ENCODE measurements at places on chromosomes 12 and 14. TPM values are rescaled to one million over a fixed set of nuclear protein-coding genes. Genes with fewer than 3 reads are reported as not detected.

DNA sequence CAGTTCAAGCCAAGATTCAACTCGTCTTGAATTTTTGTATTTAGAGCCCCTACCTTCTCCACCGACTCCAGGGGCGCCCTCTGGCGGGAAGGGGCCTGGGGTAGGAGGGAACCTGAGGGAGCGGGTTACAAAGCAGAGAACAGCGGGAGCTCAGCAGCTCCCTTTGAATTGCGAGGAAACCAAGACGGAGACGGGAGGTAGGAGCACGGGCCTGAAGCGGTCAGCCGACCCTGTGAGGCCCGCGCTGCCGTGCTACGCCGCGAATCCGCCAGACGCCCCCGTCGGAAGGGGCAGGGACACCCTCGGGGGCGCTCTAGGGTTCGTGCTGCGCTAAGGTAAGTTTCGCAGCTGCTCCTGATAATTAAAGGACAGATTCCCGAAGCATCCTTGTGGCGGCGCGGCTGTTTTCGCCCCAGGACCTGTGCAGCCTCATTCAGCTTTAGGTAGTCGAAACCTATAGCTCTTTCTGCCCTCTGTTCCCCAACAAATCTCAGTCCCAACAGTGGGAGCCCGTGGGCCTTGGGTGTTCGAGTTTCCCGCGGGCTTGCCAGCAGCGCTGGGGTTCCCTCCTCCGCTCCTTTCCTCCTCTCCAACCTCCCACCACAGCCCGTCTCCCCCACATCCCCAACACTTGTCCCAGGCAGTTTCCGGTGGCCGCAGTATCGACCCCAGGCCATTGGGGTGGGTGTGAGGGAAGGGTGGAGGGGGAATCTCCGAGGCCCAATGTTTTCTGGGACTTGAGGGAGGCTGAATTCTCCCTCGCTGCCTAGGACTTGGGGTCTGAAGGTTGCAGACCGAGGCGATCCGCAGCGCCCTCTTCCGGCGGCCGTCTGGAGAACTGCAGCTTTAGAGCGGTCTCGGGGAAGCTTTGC lies 5.1 kb upstream of the NKX2-1 start:
- DNase-seq: peak; percentile 57

SMCO3 gene
- polyA plus RNA-seq: 2.3 TPM

DBX2 gene
- 0.10 TPM for polyA plus RNA-seq

ARID4A gene
- polyA plus RNA-seq: 26.3 TPM

- DNase-seq: no peak
Measured at GRCh38 chr14:71181215-71182003, 274.1 kb downstream of the PCNX1 start.

NOXRED1 gene
- polyA plus RNA-seq: 2.0 TPM

ACOT4 gene
- polyA plus RNA-seq: 4.2 TPM

CCDC197 gene
- not detected for polyA plus RNA-seq

GRCh38 chr12:5163661-5164060 lies 120.0 kb downstream of the KCNA5 start:
- DNase-seq: no peak

CLEC4C gene
- not detected for polyA plus RNA-seq

GRCh38 chr12:5464096-5464495 lies 32.2 kb downstream of the NTF3 start:
- no peak for DNase-seq

DNA sequence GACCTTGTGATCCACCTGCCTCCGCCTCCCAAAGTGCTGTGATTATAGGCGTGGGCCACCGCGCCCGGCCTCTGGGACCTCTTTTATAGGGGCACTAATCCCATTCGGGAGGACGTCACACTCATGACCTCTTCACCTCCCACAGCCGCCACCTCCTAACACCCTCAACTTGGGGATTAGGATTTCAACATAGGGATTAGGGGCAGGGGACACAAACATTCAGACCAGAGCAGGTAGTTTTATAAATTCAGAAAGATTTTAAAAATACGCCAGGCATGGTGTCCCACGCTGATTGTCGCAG lies 49.4 kb downstream of the TPCN1 start:
- no peak for DNase-seq

DNA sequence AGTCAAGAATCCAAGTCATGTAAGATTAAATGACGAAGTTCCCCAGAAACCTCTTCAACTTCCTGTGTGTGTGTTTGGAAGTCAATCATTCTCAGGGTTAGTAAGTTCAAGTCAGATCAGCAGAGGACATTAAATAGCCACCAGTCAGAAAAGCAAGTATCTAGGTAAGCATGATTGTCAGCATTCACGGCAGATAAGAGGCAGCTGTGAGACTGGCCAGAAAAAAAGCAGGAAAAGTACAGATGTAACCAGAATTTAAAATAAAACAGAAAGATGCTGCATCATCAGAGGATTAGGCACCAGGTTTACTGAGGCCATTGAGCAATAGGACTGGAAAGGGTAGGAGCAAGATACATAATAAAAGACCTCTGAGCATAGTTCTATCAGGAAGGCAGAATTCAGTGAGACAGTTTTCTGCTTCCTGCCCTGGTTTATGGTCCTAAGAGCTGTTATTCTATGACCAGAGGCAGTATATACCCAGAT lies 606.9 kb downstream of the FSCB start:
- no peak for DNase-seq

TAC3 gene
- polyA plus RNA-seq: 2.2 TPM

DNA sequence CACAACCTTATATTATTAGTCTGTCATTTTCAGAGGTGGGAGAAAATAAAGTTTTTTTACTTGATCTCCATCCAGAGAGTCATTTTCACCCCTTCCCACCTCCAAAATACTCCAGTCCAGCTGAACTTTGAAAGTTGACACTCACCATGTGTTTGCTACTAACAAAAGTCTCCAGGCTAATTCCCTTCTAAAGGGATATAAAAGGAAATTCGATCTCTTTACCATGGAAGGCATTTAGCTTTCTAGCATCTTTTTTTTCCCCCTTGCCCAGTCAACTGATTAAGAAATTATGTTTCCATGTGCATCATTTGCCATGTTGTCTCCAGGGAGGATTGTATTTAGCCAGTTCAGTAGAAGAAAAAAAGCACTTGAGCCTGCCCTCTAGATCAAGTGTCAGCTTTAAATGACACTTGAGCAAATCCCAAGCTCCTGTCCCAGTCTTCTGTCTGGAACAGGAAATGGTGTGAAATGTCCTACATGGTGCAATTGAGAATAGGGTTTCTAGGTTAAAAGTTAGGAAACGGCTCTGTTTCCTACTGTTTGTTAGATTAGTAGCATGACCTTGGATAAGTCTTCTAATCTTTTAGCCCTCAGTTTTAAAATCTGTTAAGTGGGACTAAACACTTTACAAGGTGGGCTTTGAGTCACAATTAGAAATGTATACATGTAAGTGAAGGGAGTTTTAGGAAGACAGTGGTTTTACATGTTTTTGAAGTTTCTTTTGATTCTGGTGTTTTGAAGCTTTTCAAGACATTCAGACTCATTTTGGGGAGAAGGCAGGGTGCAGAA lies 67.2 kb downstream of the GNS start:
- peak; percentile 65 for DNase-seq

- no peak for DNase-seq
Measured at GRCh38 chr12:112904571-112904970, 2.2 kb upstream of the OAS1 start.

GRCh38 chr12:117968826-117969659 lies at the start of gene KSR2:
KSR2 (minus strand) TSS chr12:117968990; CDS start chr12:117968255, 735 bp downstream.
- peak; percentile 82 for DNase-seq

DNA sequence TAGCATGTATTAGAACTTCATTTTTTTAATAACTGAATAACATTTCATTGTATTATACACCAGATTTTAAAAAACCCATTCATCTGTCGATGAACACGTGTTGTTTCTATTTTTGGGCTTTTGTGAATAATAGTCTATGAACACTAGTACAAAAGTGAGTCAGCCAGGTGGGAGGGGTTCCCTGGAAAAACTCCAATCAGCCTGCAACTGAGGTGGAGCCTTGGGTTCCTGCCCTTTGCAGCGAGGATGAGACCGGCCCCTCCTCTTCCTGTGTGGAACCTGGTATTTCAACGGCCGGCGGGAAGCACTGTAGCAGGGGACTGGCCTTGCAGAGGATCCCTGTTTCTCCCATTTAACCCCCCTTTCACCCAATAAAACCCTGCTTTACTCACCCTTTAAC lies 56.1 kb downstream of the LMNTD1 start:
- no peak for DNase-seq

DNA sequence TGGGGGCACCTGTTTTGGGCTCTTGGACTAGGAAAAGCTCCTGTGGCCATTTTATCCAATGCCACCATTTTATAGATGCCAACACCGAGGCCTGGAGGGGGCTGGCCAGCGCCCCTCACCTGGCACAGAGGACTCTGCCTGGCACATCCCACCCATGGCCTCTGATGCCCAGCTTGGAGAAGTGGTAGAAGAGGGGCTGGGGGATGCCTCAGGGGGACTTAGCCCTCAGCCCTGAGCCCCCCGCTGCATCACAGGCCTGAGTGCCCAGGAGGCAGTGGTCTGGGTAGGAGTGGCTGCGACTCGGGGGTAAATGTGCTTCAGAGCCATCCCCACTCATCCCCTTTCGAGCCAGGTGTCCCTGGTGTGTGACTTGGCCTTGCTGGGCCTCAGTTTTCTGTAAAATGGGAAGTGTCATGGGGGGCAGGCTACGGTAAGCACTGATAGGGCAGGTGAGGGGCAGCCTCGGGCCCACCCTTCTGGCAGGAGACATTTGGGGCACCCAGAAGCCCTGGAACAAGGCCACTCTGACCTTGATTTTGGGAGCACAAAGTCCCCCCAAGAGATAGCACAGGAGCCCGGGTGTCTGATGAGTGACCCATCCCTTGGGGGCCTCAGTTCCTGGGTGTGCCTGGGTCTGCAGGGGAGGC lies 22.5 kb downstream of the SH2B3 start:
- DNase-seq: no peak

DNA sequence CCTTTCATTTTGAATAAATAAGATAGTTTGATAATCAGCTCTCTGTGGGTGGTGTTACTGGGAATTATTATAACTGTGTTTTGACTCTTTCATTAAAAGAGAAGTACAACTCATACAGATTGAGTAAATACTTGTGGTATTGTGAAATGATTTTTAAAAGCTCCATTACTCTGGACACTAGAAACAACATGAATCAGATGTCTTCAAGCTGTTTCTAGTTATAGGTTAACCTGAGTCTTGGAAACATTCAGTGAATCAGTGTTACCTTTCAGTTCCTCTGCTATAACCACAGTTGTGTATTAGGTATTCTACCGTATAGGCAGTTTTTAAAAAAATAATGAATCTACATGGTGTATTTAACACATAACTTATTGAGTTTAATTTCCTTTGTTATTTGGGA lies 128.4 kb upstream of the SSTR1 start:
- no peak for DNase-seq

INSM2 gene
- polyA plus RNA-seq: not detected

DNA sequence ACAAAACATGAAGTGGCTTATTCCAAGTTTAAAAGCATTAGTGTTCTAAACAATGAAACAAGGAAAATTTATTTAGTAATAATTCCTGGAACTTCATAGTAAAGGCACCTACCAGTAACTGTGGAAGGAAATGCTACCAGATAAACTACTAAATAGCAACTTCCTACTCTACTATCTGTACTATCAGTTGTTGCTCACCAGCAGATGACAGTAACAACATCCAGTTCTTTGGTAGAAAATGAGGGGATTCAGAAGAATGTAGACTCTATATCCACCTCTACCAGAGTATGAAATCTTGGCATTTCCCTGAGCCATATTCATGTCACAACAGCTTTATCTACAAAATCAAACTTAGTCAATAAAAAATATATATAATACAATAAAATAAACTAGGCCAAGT lies 3.1 kb downstream of the ENTPD5 start:
- no peak for DNase-seq

- no peak for DNase-seq
Measured at GRCh38 chr12:116236976-116237375, 40.5 kb downstream of the MED13L start.

ITGB7 gene
- 1.7 TPM for polyA plus RNA-seq

GRCh38 chr14:30082486-30082885 lies 154.8 kb upstream of the PRKD1 start:
- no peak for DNase-seq

DNA sequence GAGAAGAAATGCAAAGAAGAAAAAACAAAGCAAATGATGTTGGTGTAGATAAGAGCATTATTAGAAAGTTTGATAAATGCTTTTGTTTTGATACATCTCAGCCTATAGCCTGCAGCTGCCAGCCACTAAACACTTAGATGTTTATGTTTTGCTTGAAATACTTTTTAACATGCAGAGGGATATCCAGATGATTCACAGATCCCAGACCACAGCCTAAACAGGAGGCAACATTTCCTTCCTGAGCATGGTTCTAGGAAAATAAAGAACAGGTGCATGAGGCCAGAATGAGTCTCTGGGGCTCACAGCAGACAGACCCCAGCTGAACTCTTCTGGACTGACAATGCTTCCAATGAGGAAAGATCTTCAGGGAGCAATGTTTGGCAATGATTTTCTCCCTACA lies 103.7 kb upstream of the EEA1 start:
- no peak for DNase-seq

GRCh38 chr14:83632375-83632774 lies 1897.6 kb upstream of the FLRT2 start:
- no peak for DNase-seq

DNA sequence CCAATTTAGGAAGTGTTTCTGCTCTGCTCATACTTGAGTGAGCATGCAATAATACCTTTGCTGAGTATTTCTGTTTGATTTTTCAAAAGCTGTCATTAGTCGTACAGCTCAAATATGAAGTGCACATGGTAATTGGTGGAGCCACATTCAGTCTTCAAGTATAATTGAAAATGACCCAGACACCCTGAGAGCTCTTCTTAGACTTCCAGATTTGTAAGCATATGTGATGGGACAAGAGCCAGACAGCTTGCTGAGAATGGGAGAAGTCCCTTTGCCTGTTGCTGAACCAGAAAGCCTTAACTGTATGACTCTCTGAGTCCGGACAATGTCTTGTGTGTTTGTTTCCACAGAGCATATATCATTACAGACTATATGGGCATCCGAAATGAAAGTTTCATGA lies 307.3 kb downstream of the TMEM117 start:
- no peak for DNase-seq

DNA sequence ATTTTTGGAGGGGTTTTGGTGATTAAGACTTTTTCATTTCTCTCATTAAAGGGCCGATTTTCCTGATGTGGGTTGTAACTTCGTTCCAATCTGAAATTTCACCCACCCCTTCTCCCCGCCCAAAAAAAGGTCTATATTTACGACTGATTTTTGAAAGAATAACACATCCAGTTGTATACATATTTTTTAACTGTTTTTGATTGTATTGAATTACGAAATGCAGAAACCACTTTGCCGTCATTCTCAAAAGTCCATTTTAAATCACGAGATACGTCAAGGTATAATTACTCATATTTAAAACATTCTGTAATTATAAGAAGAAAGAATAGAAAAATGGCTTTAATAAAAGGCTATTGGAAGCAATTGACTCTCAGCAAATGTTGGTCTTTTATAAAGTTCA lies 520.7 kb downstream of the MED13L start:
- no peak for DNase-seq

DNA sequence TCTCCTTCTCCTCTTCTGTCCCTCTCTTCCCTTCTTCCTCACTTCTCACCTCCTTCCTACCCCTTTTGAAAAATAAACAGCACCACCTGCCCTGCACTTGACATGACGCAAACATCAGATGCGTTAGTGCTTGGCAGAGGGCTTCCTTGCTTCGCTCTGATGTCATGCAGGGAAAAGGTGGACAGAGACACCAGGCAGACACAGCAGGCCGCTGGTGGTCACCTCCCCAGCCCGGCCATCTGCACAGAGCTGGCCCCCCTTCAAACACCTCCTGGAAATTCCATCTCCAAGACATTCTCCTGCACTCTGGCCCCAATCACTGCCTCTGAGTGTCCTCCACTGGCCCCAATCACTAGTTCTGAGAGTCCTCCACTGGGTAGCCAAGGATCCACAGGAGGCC lies 353.6 kb downstream of the MED13L start:
- no peak for DNase-seq

GRCh38 chr12:12926571-12927071 lies 25.3 kb downstream of the GPRC5D start:
- DNase-seq: no peak

All from renal pelvis (tissue), 12 donors.